Transverse colon (tissue), 4 donors: ENCODE measurements at places on chromosomes 5 and 9. TPM values are rescaled to one million over a fixed set of nuclear protein-coding genes. Genes with fewer than 3 reads are reported as not detected.

- no peak for DNase-seq
These were observed 151.1 kb downstream of the ARL15 start for GRCh38 chr5:54159153-54159892.

- no peak for DNase-seq
These were observed 168.8 kb upstream of the RAI14 start for GRCh38 chr5:34487159-34487879.

- no peak for DNase-seq
These were observed 130.9 kb downstream of the ERCC6L2 start for GRCh38 chr9:96006296-96006879.

DNA sequence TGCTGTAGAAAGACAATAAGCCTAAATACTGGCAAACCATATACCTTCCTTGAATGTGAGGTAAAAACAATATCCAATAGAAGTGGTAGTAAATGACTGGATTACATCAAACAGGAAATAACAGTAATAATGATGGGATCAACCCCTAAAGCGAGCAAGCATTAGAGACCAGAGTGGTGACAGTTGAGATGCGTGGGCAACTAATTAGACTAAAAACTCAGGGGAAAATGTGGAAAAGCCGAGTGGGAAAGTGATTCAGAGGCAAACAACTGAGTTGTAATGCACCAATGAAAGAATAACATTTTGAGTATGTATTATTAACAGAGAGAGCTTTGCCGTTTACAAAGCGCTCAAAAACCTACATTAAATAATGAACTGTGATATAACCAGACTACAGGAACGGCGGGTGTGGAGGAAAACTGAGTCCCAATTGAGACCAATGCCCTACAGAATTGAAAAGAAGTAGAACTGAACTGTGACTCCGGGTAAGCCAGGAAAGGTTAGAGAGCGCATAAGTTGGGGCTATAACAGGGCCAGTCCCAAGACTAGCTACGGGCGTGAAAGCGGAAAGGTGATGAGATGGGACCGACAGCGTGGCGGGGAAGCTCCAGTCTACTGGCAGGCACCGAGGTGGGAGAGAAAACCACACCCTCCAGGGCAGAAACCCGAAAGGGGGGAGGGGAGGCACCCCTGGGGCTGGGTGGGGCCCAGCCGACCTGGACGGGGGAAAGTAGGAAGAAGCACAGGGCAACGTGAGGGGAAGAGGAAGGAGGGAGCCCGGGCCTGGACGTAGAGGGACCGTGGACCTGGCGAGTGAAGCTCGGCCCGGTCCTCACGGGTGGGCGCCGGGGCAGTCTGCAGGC lies 592 bp downstream of the UBAP2 start:
- DNase-seq: peak; percentile 69

- no peak for DNase-seq
These were observed 59.2 kb downstream of the ZDHHC21 start for GRCh38 chr9:14633906-14634565.

- no peak for DNase-seq
These were observed 24.2 kb downstream of the ACSL6 start for GRCh38 chr5:131987251-131987650.

DNA sequence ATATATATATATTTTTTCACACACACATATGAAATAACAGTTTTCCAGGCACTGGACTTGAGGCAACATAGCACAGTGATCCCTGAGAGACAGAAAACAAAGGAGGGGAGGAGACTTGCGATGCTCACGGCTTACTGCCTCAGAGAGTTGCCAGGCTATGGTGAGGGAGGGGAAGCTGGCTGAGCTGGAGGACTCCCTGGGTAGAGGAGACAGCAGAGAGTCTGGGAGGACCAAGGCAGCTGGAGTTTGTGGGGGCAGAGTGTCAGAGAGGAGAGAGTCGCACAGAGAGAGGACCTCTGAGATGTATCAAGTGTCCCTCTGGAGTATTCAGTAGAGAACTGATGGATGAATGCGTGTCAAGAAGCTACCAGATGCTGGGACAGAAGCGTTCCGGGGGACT lies 23.1 kb upstream of the QSOX2 start:
- DNase-seq: no peak

DNA sequence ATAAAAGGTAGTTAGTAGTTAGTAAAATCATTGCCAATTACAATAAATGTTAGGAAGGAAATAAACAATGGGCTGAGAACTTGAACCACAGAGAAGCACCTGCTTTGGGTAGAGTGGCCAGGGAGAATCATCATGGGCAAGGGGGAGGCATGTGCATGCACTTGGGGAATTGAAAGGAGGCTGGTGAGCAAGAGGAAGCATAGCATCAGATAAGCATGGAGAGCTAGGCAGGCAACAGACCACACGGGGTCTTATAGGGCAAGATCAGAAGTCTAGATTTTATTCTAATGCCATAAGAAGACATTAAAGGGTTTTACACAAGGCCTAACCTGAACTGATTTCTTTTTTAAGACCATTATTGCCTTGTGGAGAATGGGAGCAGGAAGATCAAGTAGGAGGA lies 93.4 kb downstream of the PIP5K1B start:
- DNase-seq: no peak

- DNase-seq: peak; percentile 60
These were observed 50.7 kb upstream of the UBAC1 start for GRCh38 chr9:136011703-136012496.

- DNase-seq: peak; percentile 18
These were observed 253.4 kb downstream of the ARHGAP26 start for GRCh38 chr5:143023411-143024096.

- no peak for DNase-seq
These were observed 129.3 kb upstream of the LPCAT1 start for GRCh38 chr5:1652873-1653697.

The OSMR gene
- 16.5 TPM for total RNA-seq

The ZNF883 gene
- not detected for total RNA-seq

The MAT2B gene
- total RNA-seq: 70.5 TPM

The PGM5 gene
- total RNA-seq: 94.5 TPM
